ENCODE measurements at places on chromosomes 4 and X. TPM values are rescaled to one million over a fixed set of nuclear protein-coding genes. Genes with fewer than 3 reads are reported as not detected.
A peak's percentile ranks its signal among the peaks of the same experiment; 100 is the strongest.

The RHOXF2 gene
- total RNA-seq, result not detected

The GUCY1A1 gene
- total RNA-seq, result 0.07 TPM

The CLCN4 gene
- total RNA-seq, result 1.7 TPM

The CPLX1 gene
- total RNA-seq, result 6.6 TPM

The GAB3 gene
- total RNA-seq, result 0.09 TPM

The AGTR2 gene
- total RNA-seq, result not detected

The KCNE5 gene
- total RNA-seq, result 0.20 TPM

The GYPE gene
- 1.2 TPM for total RNA-seq

The GABRE gene
- not detected for total RNA-seq

The EMD gene
- 84.7 TPM for total RNA-seq

The GAGE12J gene
- not detected for total RNA-seq

The CISD2 gene
- 40.2 TPM for total RNA-seq

The NCAPG gene
- 105 TPM for total RNA-seq

The UGT2A1 gene
- not detected for total RNA-seq

DNA sequence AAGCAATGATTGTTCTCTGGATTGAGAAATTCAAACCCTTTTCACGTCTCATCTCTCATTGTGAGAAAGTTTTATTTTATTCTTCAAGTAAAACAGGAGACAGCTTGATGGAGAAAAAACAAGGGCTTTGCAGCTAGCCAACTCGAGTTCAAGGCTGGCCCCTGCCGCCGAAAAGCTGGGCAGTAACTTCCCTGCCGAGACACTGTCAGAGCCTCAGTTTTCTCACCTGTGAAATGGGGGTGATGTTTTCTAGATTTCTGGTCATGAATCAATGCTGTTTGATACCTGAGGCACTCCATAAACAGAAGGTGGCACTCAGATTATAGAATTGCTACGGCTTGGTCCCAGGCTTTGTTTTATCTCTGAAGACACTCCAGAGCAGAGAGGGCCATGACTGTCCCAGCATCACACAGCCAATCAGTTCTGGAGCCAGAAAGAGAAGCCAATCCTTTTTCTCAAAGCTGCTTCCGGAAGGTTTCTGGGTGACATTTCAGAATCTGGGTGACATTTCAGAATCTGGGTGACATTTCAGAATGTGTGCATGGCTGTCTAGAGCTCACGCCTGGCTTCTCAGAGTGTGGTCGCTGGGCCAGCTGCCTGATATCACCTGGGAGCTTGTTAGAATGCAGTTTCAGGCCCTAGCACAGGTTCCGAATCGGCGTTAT, 33.2 kb downstream of the HMX1 start:
- DNase-seq, result no peak

GRCh38 chr4:150579551-150580234, 2.3 kb upstream of the MAB21L2 start:
- DNase-seq, result no peak

DNA sequence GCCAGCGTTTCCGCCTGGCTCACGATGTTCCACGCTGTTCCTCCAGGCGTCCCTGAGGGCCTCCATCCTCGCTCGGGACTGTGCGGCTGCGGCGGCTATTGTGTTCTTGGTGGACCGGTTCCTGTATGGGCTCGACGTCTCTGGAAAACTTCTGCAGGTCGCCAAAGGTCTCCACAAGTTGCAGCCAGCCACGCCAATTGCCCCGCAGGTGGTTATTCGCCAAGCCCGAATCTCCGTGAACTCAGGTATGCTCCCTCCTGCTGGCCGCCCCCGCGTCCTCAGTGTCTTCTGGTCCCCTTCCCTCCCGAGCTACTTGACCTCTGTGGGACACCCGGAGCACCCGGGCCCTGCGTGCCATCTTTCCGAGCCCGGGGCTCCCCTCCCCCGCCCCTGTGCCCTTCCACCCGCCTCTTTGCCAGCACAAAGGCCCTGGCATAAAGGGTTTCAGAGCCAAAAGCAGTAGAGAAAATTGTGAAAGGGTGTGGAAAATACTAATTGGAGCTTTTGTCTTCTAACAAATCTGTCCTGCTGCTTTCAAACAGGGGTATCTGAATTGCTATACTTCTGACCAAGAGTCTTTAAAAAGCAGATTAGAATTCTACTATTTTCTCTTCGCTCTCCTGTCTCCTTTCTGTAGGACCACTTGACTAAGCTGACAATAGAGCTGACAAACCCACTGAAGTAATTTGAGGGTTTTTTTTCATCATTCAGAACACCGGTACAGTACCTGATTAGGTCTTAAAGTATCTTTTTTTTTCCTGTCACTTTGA, 104.0 kb downstream of the NEUROG2 start:
- DNase-seq, result no peak

- DNase-seq, result no peak
Measured at GRCh38 chr4:189385098-189385497, 555.6 kb upstream of the FRG1 start.

GRCh38 chrX:19360903-19361302, 17.2 kb downstream of the PDHA1 start:
- DNase-seq, result no peak

DNA sequence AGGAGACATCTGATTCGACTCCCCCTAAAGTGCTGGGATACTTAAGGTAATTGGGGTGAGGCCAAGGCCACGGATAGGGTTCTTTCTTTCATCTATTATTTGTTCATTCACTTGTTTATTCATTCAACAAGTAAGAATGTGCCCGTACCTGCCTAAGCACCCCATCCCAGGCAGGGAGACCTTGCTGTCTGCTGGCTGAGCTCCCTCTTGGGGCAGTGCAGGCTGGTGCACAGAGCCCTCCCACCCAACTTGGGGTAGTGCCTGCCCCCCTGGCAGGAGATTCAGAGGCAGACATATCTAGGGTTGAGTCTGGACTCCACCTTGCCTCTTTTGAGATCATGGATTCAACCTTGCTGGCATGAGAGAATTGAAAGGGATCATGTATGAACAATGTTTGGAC, 95.7 kb downstream of the DRD5 start:
- no peak for DNase-seq

- peak; percentile 14 for DNase-seq
Measured at GRCh38 chrX:39309721-39310152, 508.5 kb downstream of the MID1IP1 start.

GRCh38 chr4:7757501-7758471, 181.9 kb downstream of the AFAP1 start:
- DNase-seq, result peak; percentile 26

DNA sequence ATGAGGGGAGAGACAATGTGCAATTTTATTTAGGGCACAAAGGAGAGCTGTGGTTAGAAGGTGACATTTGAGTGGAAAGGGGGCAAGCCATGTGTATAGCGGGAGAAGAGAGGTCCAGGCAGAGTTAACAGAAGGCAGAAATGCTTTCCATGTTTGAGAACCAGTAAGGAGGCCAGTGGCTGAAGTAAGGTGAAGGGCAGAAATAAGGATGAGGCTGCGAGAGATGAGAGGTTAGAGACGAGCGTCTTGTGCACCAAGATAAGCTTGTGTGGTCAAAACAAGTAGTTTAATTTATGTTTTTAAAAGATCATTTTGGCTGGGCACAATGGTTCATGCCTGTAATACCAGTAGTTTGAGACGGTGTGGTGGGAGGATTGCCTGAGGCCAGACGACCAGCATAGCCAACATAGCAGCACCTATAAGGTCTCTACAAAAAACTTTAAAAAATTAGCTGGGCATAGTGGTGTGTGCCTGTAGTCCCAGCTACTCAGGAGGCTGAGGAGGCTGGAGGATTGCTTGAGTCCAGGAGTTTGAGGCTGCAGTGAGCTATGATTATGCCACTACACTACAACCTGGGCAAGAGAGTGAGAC, 8.5 kb downstream of the HTT start:
- no peak for DNase-seq

GRCh38 chr4:40506492-40506891, 123.2 kb downstream of the RBM47 start:
- DNase-seq, result no peak

DNA sequence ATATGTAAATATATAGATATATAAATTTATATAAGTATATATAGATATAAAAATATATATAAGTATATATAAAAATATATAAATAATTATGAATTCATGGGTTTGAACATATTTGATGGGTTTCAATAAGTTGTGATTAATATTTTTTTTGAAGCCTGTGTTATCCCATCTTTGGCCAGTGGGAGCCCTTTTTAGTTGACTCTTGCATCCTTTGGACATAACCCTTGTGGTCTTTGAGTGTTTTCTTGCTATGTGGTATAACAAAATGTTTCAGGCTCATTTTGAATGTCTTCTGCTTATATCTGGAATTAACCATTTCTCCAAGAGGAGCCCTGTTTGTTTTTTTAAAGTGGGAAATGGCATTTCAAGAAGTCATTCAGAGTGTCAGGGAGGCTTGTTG, 15.2 kb downstream of the SNX25 start:
- no peak for DNase-seq

GRCh38 chr4:166941629-166942028, 292.7 kb downstream of the SPOCK3 start:
- DNase-seq, result no peak

- DNase-seq, result peak; percentile 10
Measured at GRCh38 chrX:13254076-13254785, 65.6 kb downstream of the ATXN3L start.

- no peak for DNase-seq
Measured at GRCh38 chrX:9805956-9806355, 19.7 kb downstream of the SHROOM2 start.

- DNase-seq, result no peak
Measured at GRCh38 chrX:2967012-2967411, 37.9 kb upstream of the ARSD start.

GRCh38 chrX:40100537-40101429, 3.0 kb upstream of the BCOR start:
- DNase-seq, result no peak

GRCh38 chr4:130110770-130111169, 1014.8 kb downstream of the C4orf33 start:
- DNase-seq, result no peak

DNA sequence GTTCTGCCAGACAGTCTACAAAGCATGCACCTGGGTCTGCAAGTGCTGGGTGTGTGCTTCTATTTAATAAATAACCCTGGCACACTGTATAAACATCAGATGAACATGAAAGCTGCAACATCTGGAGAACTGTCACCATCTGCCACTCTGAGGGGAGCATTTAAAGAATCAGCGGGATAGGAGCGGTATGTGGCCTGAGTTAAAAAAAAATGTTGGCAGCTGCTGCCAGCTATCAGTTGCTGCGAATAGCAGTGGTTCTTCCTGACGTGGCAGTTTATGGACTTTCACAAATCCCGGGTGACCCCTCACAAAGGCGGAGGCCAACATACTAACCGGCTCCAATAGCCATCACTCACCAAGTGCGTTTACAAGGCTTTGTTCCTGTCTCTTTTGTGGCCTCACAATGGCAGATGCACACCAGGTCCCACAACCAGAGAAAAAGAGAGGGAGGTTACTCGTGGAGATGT, 95.1 kb downstream of the RASL11B start:
- peak; percentile 6 for DNase-seq

DNA sequence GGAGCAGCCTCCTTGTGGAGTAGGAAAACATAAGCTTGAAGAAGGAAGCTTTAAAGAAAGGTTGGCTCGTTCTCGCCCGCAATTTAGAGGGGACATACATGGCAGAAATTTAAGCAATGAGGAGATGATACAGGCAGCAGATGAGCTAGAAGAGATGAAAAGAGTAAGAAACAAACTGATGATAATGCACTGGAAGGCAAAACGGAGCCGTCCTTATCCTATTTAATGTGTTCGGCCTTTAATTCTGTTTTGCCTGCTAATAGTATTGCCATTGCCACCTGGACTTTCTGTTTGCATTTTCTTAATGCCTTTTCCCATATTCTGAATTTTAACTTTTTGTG, 1.4 kb downstream of the TCEAL1 start:
- DNase-seq, result no peak

DNA sequence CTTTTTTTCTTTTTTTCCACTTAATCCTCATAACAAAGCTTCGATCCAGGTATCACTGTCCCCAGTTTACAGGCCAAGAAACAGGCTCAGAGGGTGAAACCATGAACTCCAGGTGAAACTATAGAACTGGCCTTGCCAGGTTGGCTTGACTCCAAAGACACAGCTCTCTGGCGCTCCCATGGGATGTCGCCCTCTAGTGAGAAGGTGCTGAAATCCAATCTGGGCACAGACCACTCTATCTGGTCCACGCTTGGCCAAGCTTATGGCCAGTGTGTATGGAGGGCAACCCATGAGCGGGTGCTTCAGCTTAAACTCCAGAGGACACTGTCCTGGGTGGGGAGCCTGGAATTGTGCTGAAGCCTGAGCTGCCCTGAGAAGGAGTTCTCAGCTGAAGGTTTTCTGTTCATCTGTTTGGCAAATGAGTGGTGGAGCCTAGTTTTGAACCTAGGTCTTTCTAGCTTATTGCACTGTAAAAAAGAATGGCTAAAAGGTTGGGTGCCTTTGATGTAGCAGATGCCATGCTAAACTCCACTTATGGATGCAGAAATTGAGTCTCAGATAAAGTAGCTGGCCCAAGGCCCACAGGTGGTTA, 70.5 kb downstream of the SEL1L3 start:
- peak; percentile 51 for DNase-seq

DNA sequence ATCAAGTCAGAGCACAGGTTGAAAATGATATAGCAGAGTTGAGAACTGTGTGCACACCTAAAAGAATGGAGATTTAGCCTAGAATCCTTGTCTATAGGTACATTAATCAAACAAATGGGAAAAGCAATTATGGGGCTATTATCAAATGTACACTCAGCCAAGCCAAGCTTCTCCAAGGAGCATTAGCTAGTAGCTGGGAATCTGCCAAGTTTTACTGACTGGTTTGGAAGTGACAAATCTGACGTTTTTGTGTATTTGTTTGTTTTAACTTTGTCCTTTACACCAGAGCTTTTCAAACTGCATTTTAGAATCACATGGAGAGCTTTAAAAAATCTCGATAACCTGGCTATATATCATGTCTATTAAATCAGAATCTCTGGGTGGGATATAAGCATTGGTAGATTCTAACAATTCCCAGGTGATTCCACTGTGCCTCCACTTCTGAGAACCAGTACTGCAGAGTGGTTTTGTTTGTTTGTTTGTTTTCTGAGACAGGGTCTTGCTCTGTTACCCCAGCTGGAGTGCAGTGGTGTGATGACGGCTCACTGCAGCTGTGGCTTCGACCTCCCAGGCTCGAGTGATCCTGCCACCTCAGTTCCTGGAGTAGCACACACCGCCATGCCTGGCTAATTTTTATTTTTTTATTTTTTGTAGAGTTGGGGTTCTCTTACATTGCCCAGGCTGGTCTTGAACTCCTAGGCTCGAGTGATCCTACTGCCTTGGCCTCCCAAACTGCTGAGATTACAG, 279.8 kb downstream of the UNC5C start:
- DNase-seq, result no peak

Data from A673 (cell line).